Stimulated activated CD8-positive, alpha-beta memory T cell treated with anti-CD3 and anti-CD28 coated beads, Interleukin-4, amount 100 ng/mL, for 1 hour (primary cell): ENCODE measurements at places on chromosomes 12 and 14.

DNA sequence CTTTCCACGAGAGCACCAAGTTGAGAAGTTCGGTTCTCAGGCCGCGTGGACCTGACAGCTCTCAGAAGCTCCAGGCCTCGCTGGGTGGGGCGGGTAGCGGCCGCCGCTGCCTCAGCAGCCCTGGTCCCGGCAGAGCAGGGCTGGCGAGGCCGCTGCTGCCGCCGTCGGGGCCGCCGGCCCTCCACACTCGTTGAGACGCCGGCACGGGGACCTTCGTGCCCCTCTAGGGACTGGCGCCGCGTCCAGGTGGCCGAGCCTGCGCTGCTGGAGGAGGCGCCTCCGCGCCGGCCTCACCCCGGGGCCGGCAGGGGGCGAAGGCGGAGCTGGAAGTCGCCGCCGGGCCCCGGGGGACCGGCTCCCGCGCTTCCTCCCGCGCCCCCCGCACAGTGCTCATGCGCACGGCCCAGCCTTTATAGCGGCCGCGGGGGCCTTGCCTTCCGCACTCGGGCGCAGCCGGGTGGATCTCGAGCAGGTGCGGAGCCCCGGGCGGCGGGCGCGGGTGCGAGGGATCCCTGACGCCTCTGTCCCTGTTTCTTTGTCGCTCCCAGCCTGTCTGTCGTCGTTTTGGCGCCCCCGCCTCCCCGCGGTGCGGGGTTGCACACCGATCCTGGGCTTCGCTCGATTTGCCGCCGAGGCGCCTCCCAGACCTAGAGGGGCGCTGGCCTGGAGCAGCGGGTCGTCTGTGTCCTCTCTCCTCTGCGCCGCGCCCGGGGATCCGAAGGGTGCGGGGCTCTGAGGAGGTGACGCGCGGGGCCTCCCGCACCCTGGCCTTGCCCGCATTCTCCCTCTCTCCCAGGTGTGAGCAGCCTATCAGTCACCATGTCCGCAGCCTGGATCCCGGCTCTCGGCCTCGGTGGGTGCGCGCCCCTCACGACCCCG is at the start of gene COCH:
Gene COCH, plus strand, starts transcription at position 440 of the 879 bp plus-strand sequence. Its CDS starts 380 bp downstream, at position 820.
- DNase-seq: no peak

DNA sequence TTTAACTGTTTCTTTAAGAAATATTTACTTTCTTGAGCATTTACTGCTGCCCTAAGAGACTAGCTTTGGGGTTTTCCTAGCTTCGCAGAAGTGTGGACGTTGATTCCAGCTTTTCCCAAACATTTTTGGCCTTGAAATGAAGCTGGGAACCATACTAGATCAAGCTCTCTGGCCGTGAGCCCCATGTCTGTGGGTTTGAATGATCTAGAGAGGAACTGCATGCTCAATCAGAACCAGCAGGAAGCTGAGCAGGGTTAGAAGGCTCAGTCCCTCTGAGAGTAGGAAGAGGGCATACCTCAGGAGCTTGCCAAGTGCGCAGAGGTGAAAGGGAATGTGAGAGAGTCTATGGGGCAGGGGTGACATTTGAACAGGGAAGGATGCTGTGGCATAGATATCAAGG is 292.1 kb downstream of the CACNA1C start:
- no peak for DNase-seq

- DNase-seq: no peak
Measured at GRCh38 chr14:80425686-80426085, 214.4 kb upstream of the DIO2 start.

DNA sequence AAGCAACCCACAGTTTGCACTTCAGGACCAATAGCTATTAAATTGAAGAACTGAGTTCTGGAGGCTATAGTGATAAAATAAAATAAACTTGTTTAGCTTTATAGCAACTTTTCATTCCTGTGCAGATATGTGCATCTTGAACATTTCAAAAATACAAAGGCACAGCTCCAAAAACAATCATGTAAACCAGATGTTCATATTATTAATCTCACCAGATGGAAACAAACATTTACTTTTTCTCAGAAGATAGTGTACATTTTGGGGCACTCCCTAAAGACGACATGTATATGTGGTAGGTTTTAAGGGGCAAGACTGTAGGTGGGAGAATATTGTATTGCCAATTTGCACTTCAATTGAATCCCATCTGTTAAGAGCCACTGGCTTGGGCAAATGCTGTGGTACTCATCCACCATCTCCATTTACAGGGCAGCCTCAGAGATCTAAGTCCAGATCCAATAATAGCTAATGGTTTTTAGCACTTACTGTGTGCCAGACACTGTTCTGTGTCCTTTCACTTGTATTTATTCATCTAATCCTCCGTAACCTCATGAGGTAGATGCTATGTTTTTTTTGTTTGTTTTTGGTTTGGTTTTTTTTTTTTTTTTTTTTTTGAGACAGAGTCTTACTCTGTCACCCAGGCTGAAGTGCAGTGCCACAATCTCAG is 49.1 kb downstream of the PTGER2 start:
- DNase-seq: no peak

DNA sequence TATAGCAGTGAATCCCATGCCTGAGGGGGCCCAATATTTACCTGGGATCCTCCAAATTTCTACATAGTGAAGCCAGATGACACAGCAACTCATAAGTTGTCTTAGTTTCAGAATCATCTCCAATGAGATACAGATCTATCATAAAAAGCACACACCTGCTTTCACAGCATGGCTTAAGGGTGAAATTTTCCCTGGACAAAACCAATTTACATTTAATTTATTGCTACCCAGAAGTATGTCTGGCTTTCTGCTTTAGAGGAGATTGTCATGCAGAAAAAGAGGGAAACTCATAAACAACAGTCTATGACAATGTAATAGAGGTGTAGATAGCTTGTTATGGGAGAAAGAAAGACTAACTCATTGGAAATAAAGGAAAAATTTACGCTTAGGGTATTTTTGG is 113.0 kb downstream of the MGAT4C start:
- no peak for DNase-seq

GRCh38 chr14:82850576-82850975 is 1316.9 kb upstream of the SEL1L start:
- no peak for DNase-seq

DNA sequence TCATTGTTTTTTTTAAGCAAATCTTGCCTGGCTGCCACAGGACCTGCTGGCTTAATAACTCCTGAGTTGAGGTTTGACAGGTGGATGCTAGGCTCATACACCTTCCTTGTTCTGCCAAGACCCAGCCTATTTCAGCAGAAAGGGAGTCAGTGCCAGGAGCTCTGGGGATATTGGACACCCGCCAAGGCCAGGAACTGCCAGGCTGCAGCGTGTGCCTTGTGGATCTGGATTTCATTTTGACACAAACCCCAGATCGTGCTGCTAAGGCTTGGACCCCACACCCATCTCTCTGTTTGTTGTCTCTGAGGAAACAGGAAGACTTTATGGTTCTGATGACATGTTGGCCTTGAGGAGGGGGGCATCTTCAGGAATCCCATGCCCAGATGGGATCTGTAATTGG is 44.4 kb upstream of the PRIMA1 start:
- DNase-seq: no peak

- DNase-seq: no peak
Measured at GRCh38 chr14:75088566-75089373, 19.3 kb downstream of the ZC2HC1C start.

GRCh38 chr14:64266239-64266638 is 27.9 kb downstream of the ESR2 start:
- no peak for DNase-seq

DNA sequence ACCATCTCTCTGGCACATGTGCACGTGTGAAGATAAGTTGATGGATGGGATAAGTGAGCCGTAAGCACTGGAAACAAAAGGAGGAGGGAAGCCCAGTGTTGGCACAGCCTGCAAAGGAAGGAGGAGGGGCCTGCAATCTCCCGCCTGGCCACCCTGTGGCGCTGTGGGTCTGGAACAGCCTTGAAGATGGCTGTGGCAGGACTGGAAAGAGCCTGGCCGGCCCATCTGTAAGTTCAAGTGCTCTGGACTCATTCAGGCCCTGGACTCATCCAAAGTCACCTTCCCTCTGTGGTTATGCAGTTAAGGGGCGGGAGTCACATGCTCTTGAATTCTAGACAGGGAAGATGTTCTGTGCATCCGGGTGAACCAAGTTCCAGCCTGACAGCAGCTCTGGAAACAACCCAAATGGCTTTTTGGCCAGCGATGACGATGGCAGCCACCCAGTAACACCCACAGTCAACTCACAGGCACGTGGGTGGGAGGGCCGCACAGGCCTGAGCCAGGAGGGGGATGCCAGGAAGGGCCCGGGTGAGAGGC is 50.4 kb downstream of the CHGA start:
- DNase-seq: no peak

DNA sequence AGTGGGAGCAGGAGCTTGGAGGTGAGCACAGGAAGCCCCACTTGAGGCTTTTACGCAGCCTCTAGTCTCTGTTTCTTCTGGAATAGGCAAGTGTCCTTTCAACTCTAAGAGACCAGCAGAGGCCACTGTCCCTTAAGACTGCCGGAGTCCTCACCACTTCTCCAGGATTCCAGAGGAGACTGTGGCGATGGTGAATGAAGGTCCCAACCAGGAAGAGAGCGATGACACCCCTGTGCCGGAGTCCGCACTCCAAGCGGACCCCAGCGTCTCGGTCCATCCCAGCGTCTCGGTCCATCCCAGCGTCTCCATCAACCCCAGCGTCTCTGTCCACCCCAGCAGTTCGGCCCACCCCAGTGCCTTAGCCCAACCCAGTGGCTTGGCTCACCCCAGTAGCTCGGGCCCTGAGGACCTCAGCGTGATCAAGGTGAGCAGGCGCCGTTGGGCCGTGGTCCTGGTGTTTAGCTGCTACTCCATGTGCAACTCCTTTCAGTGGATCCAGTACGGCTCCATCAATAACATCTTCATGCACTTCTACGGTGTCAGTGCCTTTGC is 442 bp downstream of the FLVCR2 start:
- no peak for DNase-seq

DNA sequence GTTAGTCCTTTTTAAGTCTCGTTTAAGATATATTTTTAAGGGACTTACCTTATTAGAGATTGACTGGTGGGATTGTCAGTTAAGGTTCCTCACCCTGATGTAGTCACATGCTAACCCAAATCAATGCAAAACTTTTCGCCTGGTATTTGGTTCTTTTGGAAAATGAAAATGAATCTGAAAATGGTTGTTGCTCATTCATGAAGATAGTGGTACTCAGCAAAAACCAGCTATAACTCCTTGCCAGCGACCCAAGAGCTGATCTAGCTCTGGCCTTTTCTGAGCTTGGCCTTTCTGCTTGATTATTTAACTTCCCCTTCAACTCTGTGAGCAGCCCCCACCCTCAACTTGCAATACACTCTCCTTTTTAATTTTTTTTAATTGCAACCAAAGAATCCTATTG is 85.0 kb upstream of the GTF2A1 start:
- DNase-seq: no peak

DNA sequence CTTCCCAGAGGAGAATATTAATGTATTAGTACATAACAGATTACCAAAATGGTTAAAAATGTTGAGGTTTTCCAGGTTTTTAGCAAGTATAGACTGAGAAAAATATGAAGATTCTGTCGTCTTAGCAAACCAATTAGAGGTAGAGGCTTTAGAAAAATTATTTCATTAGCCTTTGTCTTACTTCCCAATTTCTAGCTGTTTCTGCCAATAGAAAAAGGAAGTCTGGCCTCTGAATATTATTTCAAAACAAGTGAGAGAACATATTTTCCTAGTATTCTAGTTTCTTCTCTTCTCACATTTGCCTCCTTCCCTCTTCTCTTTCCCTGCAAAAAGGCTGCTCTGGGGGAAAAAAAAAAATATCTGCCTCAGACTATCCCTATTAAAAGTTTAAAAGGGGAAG is 16.4 kb downstream of the IPO8 start:
- no peak for DNase-seq

DNA sequence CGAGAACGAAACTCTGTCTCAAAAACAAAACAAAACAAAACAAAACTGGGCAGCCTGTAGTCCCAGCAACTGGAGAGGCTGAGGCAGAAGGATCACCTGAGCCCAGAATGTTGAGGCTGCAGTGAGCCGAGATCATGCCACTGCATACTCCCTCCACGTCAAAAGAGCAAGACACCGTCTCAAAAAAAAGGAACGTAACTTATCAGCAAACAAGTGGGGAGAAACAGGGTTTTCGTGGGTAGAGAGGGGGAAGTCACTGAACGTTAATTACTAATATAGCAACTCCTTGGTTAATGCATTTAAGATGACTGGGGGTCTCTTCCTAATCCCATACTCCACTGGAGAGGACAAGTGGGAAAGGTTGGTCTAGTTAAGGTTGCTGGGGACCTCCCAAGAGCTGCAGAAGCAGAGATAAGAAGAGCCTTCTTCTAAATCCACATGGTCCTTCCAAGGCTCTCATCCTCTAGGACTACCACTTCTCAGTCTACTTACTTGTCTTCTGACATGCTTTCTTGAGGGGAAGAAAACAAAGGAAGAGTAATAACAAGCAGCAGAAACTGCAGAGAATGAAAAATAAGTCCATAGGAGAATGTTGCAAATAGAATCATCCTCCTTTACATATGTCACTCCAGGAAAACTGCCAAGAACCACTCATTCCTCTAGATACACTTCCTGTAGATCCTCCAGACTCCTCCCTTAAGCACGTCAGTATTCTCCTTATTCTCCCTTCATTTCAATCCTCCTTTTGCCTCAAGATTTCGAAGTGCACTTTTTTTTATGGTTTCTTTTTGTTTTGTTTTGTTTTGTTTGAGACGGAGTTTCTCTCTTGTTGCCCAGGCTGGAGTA is 5.8 kb downstream of the NUMB start:
- no peak for DNase-seq

DNA sequence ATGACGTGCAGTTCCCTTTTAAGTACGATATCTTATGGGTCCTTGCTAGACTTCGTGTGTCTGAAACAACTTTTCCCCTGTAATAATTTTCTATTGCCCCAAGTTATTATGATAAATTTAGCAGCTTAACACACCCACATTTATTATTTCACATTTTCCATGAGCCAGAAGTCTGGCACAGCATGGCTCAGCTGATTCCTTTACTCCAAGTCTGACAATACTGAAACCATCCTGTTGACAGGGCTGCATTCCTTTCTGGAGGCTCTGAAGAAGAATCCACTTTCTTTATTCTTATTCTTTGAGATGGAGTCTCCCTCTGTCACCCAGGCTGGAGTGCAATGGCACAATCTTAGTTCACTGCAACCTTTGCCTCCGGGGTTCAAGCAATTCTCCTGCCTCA is 80.9 kb downstream of the DENND5B start:
- DNase-seq: no peak

DNA sequence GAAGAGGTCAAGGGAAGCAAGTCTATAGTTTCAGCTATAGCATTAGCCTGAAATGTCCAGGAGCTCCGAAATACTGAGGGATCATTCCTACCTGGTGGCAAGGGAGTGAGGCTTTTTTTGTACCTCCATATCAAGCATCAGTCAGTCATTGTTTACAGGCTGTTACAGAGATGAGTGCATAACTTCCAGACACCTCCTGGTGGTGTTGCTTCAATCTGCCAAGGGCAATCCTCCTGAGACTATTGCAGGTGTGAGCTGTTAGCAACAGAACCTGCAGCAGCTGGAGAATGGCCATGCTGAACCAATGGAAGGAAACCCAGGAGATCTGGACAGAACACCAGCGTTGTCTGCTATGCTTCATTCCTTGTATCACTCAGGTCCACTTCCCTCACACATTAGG is 80.0 kb upstream of the SLC8A3 start:
- DNase-seq: no peak

DNA sequence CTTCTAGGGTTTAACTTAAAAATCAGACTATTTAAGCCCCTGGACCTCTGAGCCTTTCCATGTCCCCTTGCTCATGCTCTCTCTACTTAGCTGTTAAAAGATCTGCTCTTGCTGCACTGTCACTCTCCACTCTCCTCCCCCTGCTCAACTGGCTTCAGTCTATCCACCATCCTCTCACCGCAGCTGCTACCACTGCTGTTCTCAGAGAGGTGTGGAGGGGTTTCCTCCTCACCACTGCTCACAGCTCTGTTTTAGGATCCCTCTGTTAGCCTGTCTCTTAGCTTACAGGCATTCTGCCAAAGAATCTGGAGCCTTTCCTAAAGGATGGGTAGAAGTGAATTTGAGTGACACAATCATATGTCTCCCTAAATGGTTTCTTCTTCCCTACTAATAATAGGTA is 43.7 kb upstream of the ATP2B1 start:
- no peak for DNase-seq
